ENCODE measurements at places on chromosomes 7 and 10.

DNA sequence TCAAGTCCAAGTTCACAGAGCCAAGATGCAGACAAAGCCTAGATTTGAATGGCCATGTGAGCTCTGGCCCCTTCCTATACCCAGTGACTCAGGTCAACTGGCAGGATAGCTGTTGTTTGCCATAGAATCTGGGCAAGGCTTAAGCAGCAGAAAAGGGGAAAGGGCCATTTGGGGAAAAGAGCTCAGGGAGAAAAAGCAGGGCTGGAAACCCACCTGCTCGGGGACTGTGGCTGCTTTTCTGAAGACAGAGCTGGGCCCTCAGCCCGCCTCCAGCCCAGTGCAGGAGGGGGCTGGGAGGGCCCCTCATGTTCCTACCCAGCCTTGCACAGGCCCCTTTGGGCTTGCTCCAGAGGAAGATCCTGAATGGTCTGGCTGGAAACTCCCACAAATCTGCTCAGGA, 32.6 kb upstream of the HABP2 start:
- no peak for DNase-seq

DNA sequence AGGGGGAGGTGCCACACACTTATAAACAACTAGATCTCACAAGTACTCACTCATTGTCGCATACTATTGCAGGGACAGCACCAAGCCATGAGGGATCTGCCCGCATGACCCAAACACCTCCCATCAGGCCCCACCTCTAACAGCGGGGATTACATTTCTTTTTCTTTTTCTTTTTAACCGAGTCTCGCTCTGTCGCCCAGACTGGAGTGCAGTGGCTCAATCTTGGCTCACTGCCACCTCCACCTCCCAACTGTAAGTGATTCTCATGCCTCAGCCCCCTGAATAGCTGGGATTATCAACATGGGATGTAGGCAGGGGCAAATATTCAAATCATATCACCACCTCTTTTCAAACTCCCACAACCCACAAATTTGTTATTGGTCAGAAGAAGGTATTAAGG, 76.7 kb downstream of the SKAP2 start:
- DNase-seq = no peak

DNA sequence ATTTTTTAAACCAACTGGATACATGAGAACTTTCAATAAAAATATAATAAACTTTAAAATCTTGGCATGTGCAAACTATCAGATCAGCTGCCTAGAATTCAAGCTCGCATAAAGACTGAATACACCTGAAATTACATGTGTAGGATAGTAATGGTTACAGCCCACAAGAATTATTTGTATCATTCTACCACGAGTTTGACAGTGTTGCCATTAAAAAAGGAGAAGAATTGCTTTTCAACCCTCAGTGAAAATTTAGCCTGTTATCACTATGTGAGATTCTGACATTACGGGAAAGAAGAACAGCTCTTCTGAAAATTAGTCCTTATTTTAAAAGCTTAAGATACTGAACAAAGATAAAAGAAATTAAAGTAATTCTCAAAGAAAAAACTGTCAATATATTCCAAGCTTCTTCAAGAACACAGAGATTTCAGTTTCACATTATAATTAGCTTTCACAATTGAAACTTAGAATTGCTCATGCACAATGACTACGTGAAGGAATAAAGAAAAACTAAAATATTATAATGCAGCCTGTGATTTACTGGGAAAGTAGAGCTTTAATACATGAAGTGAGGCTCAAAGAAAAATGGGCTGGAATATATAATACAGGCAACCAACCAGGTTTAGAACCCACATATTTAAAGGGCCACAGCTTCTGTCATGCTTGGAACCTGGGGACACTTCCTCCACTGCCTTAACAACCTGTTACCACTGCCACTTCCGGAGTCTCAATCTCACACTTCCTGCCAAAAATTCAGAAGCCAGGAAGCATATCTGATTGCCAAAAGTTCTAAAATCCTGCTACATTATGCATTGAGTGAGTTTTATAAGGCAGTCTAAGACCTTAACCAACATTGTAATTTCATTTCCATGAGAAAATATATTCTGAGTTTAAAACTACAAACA, 23.2 kb downstream of the TPK1 start:
- DNase-seq = no peak

DNA sequence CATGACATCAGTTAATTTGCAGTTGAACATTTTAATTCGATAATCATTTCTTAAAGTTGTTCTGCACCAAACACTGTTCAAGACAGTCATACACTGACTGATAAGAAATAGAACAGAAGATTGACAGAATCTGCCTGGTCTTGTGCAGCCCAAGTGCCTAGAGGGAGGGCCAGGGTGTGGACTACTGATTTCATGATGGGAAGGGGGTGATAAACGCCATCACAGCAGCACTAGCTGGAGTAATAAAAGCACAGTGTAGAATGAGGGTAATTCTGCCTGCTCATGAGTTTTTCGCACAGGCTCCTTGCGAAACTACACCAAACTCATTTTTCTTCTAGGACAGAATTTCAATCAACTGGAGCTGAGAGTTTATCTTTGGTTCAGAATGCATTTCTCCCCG, 270.1 kb downstream of the ARL4A start:
- DNase-seq = no peak

GRCh38 chr10:131000743-131001142, 310.8 kb downstream of the TCERG1L start:
- no peak for DNase-seq

DNA sequence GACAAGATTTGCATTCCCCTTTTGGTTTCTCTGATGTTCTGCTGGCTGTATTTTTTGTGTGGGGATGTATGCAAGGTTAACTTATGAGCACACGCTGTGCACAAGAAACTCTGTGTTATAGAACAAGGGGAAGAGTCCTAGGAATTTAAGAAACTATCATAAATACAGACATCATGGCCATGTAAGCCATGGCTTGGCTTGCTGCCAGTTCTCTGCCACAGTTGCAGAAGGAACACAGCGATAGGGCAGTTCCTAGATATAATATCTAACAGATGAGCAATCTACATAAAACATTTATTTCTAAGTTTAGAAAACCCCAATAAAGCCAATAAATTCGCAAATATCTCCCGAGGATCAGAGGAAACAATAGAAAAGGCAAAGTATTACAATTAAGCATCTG, 153.3 kb downstream of the LRRTM3 start:
- DNase-seq = no peak

- no peak for DNase-seq
These were observed 86.1 kb downstream of the TRIM24 start for GRCh38 chr7:138546064-138546619.

- DNase-seq = no peak
These were observed 620.0 kb downstream of the CNTNAP2 start for GRCh38 chr7:146736446-146737190.

DNA sequence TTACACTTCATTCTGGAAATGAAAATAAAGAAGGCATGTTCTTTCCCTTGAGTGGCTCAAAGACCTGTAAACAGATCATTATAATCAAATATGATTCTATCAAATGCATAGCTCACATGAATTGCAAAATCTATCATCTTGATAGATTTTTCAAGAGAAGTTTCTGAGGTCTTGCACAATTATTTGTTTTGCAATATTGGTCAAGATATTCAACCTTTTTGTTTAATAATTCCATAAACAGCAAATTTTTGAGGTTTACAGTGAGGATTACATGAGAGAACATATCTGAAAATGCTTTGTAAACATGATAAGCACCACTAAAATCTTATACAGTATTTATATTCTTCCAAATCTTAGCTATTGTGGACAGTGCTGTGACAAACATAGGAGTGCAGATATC, 160.8 kb downstream of the HDAC9 start:
- DNase-seq = no peak

DNA sequence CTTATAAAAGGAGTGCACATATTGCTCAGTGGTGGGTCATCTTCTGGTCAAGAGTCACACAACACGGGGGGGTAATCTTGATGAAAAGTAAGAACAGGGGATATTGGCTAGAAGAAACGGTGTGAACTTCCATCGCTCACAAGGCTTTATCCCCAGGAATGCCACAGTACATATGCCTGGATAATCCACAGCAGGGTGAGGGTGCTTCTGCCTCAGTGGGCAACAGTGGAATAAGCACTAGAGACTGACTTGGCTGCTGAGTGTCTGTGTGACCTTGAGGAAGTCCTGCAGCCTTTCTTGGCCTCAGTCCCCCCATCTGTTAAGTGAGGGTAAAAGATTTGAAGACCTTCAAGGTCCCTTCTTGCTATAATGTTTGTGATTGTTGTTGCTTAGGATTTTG, 44.9 kb upstream of the SHH start:
- no peak for DNase-seq

DNA sequence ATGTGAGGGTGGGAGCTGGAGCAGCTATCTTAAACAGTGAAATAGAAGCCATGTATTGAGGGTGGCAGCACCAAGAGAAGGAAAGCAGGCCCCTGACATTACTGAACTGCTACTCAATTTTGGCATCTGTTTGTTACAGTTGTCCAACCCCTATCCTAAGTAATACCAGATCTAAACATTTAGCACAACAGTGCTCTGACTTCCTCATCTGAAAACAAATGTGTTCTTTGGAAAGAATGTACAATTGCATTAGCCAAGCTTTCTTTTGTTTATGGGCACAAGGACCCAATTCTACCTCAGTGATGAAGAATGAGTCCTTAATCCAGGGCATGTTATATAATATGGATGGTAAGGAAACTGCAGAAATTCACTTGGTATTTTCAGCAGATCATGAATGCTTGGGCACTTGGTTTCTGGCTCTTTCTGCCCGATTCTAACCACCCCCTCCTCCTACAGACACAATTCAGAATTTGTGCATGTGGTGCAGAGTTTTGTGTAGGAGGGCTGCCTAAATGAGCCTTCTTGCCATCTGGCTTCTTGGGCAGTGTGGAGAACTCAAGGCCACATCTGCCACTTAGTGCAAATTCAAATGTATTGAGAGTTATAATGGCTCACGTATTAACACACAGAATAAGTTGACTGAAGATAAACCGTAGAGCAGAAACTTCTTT, 36.9 kb upstream of the KMT2E start:
- DNase-seq = no peak

DNA sequence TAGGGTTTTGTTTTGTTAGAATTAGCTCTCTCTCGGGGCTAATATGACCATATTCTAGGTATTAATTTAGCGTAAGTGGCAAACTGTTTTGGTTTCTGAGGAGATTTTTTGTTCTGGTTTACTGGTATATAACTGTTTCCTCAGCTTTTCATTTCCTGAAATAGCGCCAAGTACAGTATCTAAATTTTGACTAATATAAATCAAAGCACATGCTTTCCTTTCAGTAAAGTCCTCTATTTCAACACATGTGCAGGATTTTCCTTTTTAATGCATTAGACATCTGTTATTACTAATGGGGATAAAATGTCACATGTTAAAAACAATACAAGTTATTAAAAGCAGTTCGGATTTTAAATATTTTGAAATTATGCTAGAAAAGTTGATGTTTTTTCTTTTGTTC, 11.3 kb downstream of the FERD3L start:
- no peak for DNase-seq

All from amniotic stem cell (primary cell).